ENCODE measurements at places on chromosomes 3 and 15. TPM values are rescaled to one million over a fixed set of nuclear protein-coding genes. Genes with fewer than 3 reads are reported as not detected.

The PARP9 gene
- polyA plus RNA-seq = 20.2 TPM

The STAB1 gene
- 60.8 TPM for polyA plus RNA-seq

The MUC4 gene
- 0.18 TPM for polyA plus RNA-seq

The HTR3E gene
- not detected for polyA plus RNA-seq

The IL5RA gene
- 3.3 TPM for polyA plus RNA-seq

The SGO1 gene
- polyA plus RNA-seq = 7.0 TPM

GRCh38 chr15:79923079-79923514 lies 26.3 kb upstream of the MTHFS start:
- peak; percentile 57 for DNase-seq

GRCh38 chr3:97872525-97873042 lies 50.8 kb downstream of the CRYBG3 start:
- DNase-seq = no peak

GRCh38 chr15:80953001-80953952 lies 36.3 kb downstream of the MESD start:
- DNase-seq = no peak

- no peak for DNase-seq
Observed at GRCh38 chr3:38460377-38461270, 6.9 kb downstream of the ACVR2B start.

DNA sequence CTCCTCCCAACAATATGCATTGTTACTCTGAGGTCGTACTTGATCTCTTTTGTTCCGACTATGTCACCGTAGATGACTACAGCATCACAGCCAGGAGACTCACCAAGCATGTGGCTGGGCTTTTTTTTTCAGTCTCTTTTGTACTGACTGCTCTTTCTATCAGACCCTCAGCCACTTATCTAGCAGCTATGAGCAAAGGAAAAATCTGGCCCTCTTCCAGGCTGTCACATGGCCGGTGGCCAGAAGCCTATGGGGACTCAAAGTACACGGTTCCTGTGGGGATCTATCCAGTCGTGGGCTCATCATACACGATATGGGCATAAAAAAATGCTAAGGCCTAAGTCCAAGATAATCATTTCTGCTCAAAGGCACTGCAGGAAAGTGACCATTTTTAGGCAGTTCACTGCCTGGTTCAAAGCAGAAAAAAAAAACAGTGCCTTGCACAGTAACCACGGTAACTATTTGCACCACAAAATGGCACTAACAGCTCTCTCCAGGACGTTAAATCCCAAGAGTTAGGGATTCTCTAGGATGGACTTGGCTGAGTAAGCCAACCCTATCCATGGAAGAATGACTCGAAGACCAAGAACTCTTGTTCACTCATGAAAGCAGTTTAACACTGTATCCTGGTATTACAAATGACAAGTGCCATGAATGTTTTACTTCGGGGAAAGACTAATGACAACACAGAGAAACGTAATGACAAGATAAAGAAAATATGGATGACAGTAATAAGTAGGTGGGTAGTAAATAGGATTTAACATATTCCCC lies 50.3 kb downstream of the SHQ1 start:
- DNase-seq = no peak

- DNase-seq = no peak
Observed at GRCh38 chr15:37095770-37096557, 4.4 kb downstream of the MEIS2 start.

- no peak for DNase-seq
Observed at GRCh38 chr15:29685156-29686078, 136.9 kb downstream of the TJP1 start.

- no peak for DNase-seq
Observed at GRCh38 chr15:45456212-45457106, 66.1 kb downstream of the SLC30A4 start.

DNA sequence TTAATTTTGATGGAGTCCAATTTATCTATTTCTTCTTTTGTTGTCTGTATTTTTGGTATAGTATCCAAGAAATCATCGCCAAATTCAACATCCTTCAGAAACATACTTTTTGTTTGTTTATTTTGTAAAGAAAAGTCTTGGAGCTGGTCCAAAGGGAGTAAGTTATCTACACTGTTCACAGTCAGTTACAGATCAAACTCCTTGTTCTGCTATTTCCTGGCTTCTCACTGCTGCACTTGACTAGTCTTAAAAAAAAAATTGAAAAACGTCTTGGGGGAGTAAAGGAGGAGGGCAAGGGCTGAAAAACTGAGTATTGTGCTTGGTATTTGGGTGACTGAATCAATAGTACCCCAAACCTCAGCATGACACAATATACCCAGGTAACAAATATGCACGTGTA lies 105.6 kb downstream of the NFKBIZ start:
- no peak for DNase-seq

- DNase-seq = peak; percentile 75
Observed at GRCh38 chr15:56243163-56244037, at the start of gene RFX7. Gene RFX7, minus strand, starts transcription at chr15:56243879. Its CDS starts 594 bp downstream, at chr15:56243285.

GRCh38 chr3:196868297-196868661 lies 559 bp downstream of the SENP5 start:
- no peak for DNase-seq

DNA sequence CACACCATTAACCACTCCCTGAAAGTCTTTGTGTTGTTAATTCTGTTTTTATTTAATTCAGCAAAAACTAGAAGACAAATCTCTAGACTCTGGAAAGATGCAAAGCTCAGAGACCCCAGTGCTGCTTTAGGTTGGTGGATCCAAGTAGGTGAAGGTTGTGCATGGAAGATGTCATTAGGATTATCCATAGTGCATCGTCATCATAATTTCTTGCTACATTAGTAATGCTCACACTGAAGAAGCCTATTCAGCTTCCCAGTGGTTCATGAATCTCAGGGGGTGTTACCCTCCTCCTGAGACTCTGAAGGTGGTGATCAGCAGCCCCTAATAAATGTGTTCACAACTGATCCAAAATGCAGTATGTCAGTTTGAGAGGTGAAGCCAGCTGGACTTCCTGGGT lies 272.8 kb downstream of the CD47 start:
- no peak for DNase-seq

- peak; percentile 66 for DNase-seq
Observed at GRCh38 chr15:82709421-82710207, at the start of gene AP3B2. Gene AP3B2, minus strand, starts transcription at chr15:82709875. Its CDS starts 169 bp downstream, at chr15:82709706.

- no peak for DNase-seq
Observed at GRCh38 chr15:83352119-83352518, 67.7 kb upstream of the BNC1 start.

GRCh38 chr3:66986406-66986805 lies 11.7 kb upstream of the KBTBD8 start:
- DNase-seq = no peak

DNA sequence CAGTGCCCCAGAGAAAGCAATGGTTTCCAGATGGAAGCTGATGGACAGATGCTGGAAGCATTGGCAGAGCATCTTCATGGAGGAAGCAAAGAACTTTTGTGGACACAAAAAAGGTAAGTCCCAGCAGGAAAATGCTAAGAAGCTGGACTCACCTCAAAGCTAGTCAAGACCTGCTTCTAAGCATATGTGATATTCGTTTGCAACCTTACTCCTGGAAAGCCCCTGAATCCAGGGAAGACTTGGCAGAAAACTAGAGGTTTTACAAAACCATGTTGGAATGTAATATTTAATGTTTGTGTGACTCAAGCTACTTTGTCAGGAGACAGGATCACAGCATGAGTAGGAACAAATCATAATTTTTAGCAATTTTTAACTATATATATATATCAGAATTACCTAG lies 288.2 kb downstream of the BCHE start:
- no peak for DNase-seq

DNA sequence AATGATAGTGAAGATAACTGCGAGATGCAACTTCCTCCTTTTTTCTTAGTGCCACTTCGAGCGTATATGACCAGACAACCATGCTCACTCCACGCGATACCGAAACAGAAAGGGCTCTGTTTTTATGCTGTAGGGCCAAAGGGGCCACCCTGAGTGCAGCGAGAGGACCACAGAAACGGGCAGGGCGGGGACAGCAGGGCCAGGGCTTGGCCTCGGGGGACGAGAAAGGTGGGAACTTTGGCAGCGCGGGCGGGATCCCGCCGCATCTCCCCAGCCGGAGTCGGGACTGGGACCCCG lies 483 bp downstream of the VPS13C start:
- peak; percentile 54 for DNase-seq

DNA sequence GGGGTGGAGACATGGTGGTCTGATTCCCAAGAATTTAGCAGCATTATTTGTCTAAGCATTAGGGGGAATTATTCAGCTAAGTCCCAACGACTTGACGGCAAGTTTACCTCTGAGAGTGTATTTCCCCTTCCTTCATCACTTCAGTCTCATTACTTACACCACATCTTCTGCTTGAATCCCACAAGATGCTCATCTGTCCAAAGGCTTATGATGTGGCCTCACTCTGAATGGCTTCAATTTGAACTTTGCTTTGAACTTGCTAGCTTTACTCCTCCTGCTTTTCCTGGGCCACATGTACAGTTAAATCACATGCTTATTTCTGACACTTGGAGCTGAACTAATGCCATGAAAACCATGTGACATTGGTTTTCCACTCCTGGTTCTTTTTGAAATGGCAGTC lies 231.3 kb upstream of the SATB1 start:
- no peak for DNase-seq

GRCh38 chr15:90174140-90174875 lies 26.8 kb upstream of the SEMA4B start:
- peak; percentile 37 for DNase-seq
